Activated CD8-positive, alpha-beta memory T cell treated with anti-CD3 and anti-CD28 coated beads, Interleukin-2, amount 10 ng/mL, durations not matched to agents 7 days and 5 days (primary cell): ENCODE measurements at places on chromosomes 5 and 9. TPM values are rescaled to one million over a fixed set of nuclear protein-coding genes. Genes with fewer than 3 reads are reported as not detected.
A peak's percentile ranks its signal among the peaks of the same experiment; 100 is the strongest.

DNA sequence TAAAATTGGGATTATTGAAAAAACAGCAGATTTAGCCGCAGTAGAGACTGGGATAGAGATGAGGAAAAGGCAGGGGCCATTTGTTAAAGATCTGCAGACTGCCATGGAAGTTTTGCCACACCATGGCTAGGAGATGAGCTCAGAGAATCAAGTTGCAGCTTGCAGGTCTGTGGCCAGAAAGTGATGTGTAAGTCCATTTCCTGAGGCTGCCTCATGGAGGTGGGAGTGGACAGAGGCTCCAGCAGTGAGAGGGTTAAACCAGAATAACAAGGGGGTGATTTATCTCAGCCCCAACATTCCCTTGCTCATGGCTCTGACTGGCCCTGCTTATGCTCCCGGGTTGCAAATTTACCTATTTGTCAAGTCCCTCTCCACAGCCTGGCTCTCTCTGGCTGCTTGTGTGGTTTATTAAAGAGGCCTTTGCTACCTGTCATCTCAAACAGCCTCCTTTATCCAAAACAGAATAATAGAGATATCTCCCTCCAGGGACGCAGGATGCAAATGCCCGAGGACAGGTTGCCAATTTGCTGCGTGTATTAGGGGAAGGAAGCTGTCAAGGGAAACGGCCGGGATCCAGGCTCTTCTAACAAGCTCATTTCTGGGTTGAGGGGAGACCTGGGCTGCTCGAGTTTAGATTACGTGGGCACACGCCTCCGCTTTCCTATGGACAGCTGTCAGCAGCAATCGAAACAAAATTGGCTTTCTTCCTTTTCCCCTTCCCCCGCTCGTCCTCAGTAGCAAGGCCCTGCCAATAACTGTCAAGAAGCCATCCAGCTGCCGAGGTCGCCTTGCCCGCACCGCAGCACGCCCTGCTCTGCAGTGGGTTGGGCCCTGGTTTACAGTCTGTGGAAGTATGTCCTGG, 72.8 kb upstream of the PITX1 start:
- H3K4me3 ChIP-seq, result no peak overlapping the region
- H3K27me3 ChIP-seq, result peaks cover 8% of the 10 kb centered on the region
- H3K4me1 ChIP-seq, result no peaks in the 10 kb centered on the region
- no peak overlapping the region for H3K27ac ChIP-seq
- H3K36me3 ChIP-seq, result no peaks in the 10 kb centered on the region
- no peak for DNase-seq

DNA sequence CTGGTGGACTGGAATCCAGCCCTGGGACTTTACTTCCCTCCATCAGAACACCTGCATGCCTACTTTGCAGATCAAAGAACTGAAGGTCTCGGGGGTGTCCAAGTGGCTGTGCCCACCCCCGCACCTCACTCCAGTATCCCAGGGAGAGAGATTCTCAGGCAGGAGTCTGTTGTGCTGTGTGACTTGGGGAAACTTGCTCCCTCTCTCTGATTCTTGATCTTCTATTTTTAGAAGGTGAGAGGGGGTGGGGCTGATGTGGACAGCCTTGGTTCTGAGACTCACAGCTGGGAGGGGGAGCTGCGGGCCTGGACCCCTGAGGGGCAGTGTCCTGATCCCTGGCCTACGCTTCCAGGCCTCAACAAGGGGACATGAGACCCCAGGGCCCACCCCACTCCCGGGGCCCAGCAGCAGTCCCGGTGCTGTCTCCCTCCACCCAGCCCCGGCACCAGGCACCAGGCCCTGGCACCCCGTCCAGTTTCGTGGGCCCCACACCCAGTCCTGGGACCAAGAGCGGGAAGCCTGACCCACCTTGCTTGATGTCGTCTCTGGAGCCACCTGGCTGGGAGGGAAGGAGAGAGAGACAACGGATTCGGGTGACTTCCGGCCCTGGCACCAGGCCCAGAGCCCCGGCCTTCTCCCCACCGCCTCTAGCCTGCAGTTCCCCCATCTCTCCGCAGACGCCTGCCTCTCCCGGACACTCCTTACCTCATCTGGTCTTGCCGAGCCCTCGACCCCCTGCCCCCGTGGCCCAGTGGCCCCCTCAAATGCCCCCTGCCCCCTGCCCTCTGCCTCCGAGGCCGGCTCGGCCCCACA, 74.0 kb upstream of the SPTLC1 start:
- no peaks in the 10 kb centered on the region for H3K36me3 ChIP-seq
- H3K4me1 ChIP-seq, result peaks cover 4% of the 10 kb centered on the region
- no peak overlapping the region for H3K27ac ChIP-seq

DNA sequence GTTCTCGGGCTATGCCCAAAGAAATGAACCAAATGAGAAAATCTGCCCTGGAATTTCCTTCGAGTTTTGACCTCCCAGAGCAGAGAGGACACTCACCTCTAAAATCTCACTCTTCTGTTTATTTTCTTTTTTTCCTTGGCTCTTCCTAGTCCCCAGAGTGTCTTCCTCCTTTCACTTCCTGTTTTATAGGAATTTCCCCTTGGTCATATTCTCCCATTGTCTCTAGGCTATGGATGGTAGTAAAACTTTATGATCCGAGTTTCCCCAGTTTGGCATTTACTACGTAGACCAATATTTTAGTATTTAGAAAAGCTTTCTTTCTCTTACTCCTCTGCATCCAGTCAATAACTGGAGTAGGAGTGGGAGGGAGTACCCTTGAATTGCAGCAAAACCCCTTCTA, 354.5 kb upstream of the ZNF608 start:
- H3K4me3 ChIP-seq, result no peak overlapping the region
- no peaks in the 10 kb centered on the region for H3K4me1 ChIP-seq
- H3K27ac ChIP-seq, result no peak overlapping the region
- H3K36me3 ChIP-seq, result no peaks in the 10 kb centered on the region

DNA sequence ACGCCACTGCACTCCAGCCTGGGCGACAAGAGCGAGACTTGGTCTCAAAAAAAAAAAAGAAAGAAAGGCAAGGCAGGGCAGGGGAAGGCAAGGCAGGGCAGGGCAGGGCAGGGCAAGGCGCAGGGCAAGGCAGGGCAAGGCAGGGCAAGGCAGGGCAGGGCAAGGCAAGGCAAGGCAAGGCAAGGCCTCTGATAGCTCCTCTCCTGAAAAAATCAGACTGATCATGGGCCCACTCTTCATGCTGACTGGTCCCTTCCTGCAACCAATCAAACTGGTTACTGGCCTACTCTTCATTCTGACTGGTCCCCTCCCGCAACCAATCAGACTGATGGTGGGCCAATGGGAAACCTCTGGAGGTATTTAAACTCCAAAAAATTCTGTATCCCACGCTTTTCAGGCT, 3.4 kb upstream of the ZBTB5 start:
- DNase-seq, result no peak
- peaks cover 27% of the 10 kb centered on the region for H3K4me1 ChIP-seq
- H3K27ac ChIP-seq, result no peak overlapping the region
- peaks cover 2% of the 10 kb centered on the region for H3K36me3 ChIP-seq

DNA sequence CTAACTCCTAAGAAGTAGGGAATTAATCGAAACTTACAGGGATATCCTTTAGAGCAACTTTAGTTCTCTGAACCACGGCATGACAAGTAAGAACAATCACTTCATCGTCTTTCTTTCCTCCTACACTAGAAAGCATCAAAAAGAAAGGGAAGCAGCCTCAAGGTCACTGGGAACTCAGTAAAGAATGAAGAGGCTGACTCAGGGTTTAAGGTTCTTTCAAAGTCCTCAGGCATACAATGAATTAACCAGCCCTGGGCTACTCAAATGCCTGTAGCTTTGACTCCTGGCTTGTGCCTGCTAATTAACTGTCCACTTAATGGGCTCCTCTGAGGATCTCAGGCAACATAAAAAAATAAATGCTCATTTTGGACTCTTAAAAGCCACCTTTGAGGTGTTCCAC, 102.0 kb downstream of the TRIM32 start:
- H3K27me3 ChIP-seq, result no peaks in the 10 kb centered on the region
- no peak overlapping the region for H3K4me3 ChIP-seq
- DNase-seq, result no peak
- no peak overlapping the region for H3K27ac ChIP-seq

DNA sequence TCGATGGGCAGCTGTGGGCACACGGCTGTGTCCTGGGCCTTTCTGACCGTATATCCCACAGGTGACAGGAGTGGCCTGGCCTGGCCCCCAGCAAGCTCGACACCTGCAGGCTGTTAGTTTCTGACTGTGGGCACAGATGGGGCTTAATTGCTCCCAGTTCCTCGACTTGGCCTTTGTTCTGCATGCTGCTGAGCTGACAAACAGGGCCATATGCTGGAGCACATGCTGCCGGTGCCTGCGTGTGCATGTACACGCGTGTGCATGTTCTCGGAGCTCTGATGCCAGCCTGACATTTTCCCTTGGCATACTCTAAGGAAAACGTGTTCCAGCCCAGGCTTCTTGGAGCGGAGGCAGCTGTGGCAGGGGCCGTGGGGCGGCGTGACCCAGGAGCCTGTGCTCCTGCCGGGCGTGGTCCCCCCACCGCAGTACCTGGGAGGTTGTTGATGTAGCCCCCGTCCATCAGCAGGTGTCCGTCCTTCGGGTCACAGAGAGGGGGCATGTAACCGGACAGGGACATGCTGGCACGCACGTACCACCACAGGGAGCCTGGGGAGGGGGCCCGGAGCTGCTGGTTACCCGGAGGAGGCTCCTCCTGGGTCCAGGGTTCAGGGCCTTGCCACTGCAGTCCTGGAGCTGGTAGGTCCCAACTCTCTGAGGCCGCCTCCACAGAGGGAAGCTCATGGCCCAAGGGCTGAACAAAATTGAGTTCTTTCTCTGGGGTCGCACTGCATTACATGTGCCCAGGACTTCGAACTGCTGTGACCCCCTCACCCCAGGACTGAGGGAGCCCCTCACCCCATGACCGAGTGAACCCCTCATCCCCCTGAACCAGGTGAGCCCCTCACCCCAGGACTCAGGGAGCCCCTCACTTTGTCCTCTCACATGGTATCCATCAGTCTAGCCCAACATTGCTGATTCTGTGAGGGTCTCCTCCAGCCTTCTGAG, 4.1 kb upstream of the NSMF start:
- H3K27me3 ChIP-seq, result peaks cover 2% of the 10 kb centered on the region
- no peak overlapping the region for H3K4me3 ChIP-seq
- H3K27ac ChIP-seq, result peak overlapping the region; percentile 49
- H3K36me3 ChIP-seq, result no peaks in the 10 kb centered on the region

GRCh38 chr9:96126321-96126881, 175.6 kb downstream of the HSD17B3 start:
- H3K4me3 ChIP-seq, result no peak overlapping the region
- peaks cover under 1% of the 10 kb centered on the region for H3K4me1 ChIP-seq

DNA sequence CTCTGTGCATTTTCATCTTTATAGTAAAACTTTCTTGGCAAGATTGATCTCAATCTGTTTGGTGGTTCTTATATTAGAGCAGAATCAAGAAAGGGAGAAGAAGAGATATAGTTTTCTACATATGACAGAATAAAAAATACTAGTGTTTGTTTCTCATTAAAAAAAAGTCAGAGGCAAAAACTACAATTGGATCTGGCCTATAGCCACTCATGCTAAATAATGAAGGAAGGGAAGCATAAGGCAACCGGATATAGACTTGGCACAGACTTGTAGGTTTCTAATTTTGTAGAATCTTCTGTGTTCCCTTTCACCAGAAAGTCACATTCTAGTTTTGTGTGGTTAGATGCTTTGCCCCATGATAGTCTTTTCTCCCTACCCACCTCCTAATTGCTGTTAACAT, 306.2 kb downstream of the PIK3R1 start:
- no peaks in the 10 kb centered on the region for H3K36me3 ChIP-seq
- H3K4me3 ChIP-seq, result no peak overlapping the region
- H3K27ac ChIP-seq, result no peak overlapping the region

- no peaks in the 10 kb centered on the region for H3K36me3 ChIP-seq
- no peak overlapping the region for H3K27ac ChIP-seq
- no peaks in the 10 kb centered on the region for H3K27me3 ChIP-seq
- H3K4me1 ChIP-seq, result no peaks in the 10 kb centered on the region
- DNase-seq, result no peak
Measured at GRCh38 chr5:18487928-18488480, 853.7 kb downstream of the TAF11L14 start.

DNA sequence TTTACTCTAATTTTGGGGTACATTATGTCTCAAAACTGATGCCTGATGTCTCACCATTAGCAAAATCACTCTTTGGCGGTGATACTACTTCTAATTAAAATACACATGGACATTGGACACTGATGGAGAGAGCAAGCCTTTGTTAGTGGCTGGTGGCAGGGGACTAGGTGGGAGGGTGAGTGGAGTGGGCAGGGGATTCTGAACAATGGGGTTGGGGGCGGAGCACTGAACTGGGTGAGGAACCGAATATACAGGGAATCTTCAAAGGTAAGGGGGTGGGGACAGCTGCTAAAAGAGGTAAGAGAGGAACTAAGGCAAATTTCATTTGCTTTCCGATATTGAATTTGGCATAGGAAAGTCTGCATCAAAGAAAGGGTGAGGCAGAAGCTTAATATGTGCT, 88.8 kb downstream of the CARTPT start:
- H3K27ac ChIP-seq, result no peak overlapping the region
- no peak overlapping the region for H3K4me3 ChIP-seq
- no peak for DNase-seq
- no peaks in the 10 kb centered on the region for H3K4me1 ChIP-seq
- no peaks in the 10 kb centered on the region for H3K36me3 ChIP-seq

DNA sequence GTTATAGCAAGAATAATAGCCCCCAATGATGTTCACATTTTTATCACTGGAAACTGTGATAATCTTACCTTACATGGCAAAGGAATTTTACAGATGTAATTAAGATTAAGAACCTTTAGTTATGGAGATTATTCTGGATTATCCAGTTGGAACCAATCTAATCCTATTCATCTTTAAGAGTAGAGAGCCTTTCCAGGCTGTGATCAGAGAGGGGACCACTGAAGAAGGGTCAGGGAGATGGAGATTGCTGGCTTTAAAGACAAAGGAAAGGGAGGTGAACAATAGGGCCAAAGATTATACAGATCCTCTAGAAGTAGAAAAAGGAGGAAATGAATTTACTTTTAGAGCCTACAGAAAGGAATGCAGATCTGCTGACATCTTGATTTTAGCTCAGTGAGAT, 253.5 kb upstream of the GRIN3A start:
- no peak overlapping the region for H3K4me3 ChIP-seq
- H3K4me1 ChIP-seq, result no peaks in the 10 kb centered on the region
- H3K27ac ChIP-seq, result no peak overlapping the region
- DNase-seq, result no peak
- no peaks in the 10 kb centered on the region for H3K36me3 ChIP-seq

- no peaks in the 10 kb centered on the region for H3K4me1 ChIP-seq
- H3K4me3 ChIP-seq, result no peak overlapping the region
- H3K36me3 ChIP-seq, result no peaks in the 10 kb centered on the region
- no peak for DNase-seq
- no peak overlapping the region for H3K27ac ChIP-seq
Measured at GRCh38 chr5:144950996-144951395, 780.3 kb downstream of the KCTD16 start.

- no peaks in the 10 kb centered on the region for H3K36me3 ChIP-seq
- DNase-seq, result no peak
- H3K27me3 ChIP-seq, result no peaks in the 10 kb centered on the region
- no peaks in the 10 kb centered on the region for H3K4me1 ChIP-seq
- H3K4me3 ChIP-seq, result no peak overlapping the region
- H3K27ac ChIP-seq, result no peak overlapping the region
Measured at GRCh38 chr5:89706731-89707130, 702.8 kb downstream of the CETN3 start.

C5orf24 gene
- total RNA-seq, result 30.1 TPM

OGN gene
- total RNA-seq, result not detected

CRB2 gene
- total RNA-seq, result not detected

LEAP2 gene
- total RNA-seq, result 2.7 TPM

SPATA31D4 gene
- not detected for total RNA-seq

FCN2 gene
- not detected for total RNA-seq

ACTL7B gene
- not detected for total RNA-seq

ENTREP1 gene
- total RNA-seq, result not detected

SLC45A2 gene
- 0.21 TPM for total RNA-seq

WDR38 gene
- not detected for total RNA-seq

LCN12 gene
- total RNA-seq, result 1.2 TPM

DDX4 gene
- 0.29 TPM for total RNA-seq
